ENCODE measurements at places on chromosomes 6 and 20.

DNA sequence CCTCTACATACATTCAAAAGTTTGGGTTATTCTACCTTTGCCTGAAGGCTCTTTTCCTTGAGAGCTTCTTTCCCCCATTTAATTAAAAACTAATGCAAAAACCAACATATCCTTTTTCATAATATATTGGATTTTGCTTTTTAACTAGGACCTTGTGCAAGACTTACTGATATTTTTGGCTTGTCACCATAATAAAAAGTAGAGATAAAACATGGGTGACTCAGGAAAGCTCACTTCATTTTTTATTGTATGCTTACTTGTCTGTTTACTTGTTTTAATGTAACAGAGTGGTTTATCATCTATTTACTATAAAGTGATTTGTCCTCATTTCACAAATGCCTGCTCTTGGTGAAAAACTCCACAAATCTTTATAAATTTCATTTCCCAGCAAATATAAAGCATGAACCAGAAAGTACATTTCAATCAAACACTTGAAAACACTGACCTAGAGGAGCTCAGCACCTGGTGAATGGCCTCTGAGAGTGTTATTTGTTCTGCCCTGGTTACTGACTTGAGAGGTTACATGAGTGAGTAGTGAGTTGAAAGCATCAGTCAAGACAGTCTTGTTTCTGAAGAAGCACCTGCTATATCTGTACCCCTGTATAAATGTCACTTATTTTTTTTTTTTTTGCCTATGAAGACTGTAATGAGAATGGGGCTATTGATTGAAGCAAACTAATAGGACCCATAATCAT is 20.8 kb downstream of the ADGRG6 start:
- DNase-seq = no peak

GRCh38 chr6:157710604-157711003 is 112.4 kb upstream of the SNX9 start:
- DNase-seq = no peak

DNA sequence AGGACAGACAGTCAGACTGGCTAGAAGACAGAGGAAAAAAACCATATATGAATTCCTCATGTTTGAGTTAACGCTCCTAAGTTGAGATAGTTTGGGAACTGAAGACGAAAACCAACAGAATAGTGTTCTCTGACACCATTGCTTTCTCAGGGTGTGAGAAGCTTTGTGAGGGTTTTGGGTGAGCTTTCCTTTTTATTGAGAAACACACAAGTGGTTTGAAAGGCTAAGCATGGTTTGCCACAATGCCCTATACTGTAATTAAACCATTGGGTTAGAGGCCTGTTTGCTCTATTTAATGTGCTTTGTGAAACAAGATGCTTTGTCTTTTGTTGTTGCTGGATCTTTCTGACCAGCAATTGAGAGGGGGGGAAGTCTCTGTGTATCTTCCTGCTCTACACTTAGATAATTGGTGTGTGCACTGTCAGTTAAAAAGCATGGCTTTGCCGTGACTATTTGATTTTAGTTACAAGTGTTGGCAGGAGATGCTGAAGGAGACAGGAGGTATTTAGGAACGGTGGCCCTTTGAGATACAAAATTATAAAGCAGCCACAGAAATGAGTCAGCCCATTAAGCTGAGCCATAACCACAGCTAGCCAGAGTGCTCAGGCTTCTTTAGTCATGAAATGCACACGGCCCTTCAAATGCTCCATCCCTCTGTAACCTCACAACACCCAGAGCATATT is 273.0 kb upstream of the PREP start:
- no peak for DNase-seq

DNA sequence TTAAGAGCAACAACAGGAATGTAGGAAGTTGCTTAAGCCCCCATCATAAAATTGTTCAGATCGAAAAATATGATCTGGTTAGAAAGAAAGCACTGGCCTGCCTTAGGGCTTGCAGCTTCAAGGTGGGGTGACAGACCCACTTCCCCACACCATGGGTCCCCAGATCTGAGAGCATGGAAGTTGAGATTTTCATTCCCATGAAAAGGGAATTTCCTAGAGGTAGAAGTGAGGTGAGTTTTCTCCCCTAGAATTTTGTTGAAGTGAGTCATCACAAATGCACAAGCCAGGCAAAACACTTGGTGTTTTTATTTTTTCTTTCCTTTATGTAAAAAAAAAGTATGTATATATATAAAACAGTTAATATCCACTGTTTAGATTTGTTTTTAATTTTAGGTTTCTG is 213.6 kb upstream of the SUPT3H start:
- DNase-seq = no peak

- no peak for DNase-seq
These were observed 283.9 kb downstream of the TBC1D7 start for GRCh38 chr6:13044390-13044789.
